Upper lobe of right lung (tissue), 1 donor: ENCODE measurements at places on chromosomes 5 and 9. TPM values are rescaled to one million over a fixed set of nuclear protein-coding genes. Genes with fewer than 3 reads are reported as not detected.

Gene KIF4B
- total RNA-seq, result 0.17 TPM

Gene PCDHGC4
- total RNA-seq, result 1.8 TPM

Gene ADAMTSL1
- total RNA-seq, result 7.3 TPM

Gene FRRS1L
- total RNA-seq, result 0.09 TPM

Gene OR1J2
- total RNA-seq, result not detected

Gene RAI14
- total RNA-seq, result 79.6 TPM

Gene PPP2R2B
- total RNA-seq, result 1.2 TPM

Gene SPAG8
- total RNA-seq, result 2.8 TPM

Gene MSH3
- total RNA-seq, result 13.7 TPM

Gene CCNH
- total RNA-seq, result 50.4 TPM

Gene GLRA1
- total RNA-seq, result not detected

Gene GFRA3
- total RNA-seq, result 0.90 TPM

Gene PCDHGA4
- total RNA-seq, result 3.9 TPM

Gene UBE2QL1
- not detected for total RNA-seq

GRCh38 chr5:121489972-121490371, 361.7 kb upstream of the FTMT start:
- DNase-seq, result no peak

DNA sequence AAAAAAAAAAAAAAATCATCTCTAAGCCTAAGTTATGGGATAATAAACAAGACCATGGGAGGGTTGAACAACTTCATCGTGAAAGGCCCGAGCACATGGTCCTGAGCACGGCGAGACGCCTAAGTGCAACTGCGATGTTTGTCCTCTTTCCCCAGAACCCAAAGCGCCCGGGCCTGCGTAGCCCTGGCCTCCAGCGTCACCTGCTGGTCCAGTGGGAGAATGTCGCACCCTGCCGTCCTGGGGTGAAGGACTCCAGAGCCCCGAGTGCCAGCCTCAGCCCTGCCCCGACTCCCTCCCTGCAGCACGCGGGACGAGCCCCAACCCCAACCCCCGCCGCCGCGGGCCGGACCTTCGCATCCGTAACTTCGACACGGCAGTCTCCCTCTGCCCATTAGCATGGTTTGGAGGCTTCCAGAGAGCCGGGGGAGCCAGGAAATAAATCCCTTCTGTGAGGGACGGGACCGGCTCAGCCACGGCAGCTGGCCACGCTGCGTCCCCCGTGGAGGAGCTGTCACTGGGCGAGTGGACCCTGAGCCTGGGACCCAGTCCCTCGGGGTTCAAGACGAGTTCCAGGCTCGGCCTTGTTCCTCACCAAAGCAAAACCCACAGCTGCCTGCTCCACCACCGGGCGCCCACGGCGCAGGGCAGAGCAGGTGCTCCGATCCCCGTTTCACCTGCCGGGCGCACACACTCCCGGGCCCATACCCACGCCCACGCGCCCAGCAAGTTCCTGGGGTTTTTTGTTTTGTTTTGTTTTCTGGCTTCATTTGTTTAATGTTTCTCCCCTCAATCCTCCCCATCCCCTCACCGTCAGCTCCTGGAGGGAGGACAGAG, 132.5 kb upstream of the HAND1 start:
- peak; percentile 89 for DNase-seq

- no peak for DNase-seq
Observed at GRCh38 chr5:67315082-67315989, 118.7 kb upstream of the CD180 start.

- peak; percentile 55 for DNase-seq
Observed at GRCh38 chr5:134003064-134003816, 1.5 kb downstream of the VDAC1 start.

GRCh38 chr5:23405316-23406068, 101.9 kb upstream of the PRDM9 start:
- no peak for DNase-seq

- DNase-seq, result no peak
Observed at GRCh38 chr9:34974664-34975063, 14.9 kb upstream of the DNAJB5 start.

DNA sequence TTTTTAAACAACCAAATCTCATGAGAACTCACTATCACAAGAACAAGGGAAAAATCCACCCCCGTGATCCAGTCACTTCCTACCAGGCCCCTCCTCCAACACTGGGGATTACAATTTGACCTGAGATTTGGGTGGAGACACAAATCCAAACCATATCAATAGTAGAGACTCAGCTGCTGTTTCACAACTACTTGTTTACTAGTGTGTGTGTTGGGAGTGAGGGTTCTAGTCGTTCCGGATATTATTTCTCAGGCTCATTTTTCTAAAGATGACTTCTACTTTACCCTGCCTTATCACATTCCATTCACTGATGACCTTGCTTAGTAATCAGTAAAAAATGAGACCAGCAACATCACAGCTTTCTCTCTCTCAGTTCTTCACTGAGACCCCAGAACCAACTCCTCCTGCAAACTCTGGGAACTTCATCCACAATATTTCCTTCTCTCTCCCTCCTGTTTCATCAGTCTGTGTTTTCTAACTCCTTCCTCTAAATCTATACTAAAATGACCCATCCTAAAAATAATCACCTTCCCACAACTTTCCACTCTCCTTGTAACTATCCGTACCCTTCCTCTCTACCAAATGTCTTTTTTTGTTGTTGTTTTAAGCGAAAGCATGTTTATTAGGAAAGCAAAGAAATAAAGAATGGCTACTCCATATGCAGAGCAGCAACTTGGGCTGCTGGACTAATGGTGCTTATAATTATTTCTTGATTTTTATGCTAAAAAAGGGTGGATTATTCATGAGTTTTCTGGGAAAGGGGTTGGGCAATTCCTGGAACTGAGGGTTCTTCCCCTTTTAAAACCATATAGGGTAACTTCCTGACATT, 121.5 kb upstream of the SPRY4 start:
- DNase-seq, result no peak

DNA sequence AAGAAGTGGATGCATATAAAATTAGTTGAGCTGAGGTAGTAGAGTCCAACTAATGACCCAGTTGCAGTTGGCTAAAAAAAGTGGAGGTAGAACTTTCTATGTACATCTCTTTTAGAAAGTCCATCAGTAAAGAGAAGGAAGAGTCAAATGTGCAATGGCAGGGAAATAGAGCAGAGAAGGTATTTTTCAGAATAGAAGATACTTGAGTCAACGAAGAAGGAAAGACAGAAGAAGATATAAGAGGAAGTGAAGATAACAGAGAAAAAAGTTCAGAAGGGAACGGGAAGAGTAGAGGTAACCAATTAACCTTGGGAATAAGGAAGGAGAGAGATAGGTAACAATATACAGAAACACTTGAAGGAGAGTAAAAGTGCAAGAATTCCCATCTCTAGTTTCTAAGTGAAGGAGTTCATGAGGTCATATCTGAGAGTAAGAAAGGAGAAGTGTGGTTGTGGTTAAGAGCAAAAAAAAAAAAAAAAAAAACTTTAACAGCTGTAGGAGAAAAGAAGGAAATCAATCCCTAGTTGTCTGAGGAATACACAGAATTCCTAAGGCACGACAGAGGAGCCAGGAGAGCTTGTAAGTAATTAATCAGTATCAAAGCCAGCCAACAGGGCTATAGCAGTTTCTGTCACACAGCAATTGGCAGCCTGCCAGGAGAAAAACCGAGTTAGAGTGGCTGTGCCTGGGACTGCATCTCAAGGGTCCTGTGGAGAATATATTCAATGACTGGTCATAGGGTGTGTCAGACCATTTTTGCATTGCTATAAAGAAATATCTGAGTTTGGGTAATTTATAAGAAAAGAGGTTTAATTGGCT, 61.0 kb downstream of the ARL15 start:
- no peak for DNase-seq

- DNase-seq, result no peak
Observed at GRCh38 chr9:84708400-84708799, 38.9 kb downstream of the NTRK2 start.

DNA sequence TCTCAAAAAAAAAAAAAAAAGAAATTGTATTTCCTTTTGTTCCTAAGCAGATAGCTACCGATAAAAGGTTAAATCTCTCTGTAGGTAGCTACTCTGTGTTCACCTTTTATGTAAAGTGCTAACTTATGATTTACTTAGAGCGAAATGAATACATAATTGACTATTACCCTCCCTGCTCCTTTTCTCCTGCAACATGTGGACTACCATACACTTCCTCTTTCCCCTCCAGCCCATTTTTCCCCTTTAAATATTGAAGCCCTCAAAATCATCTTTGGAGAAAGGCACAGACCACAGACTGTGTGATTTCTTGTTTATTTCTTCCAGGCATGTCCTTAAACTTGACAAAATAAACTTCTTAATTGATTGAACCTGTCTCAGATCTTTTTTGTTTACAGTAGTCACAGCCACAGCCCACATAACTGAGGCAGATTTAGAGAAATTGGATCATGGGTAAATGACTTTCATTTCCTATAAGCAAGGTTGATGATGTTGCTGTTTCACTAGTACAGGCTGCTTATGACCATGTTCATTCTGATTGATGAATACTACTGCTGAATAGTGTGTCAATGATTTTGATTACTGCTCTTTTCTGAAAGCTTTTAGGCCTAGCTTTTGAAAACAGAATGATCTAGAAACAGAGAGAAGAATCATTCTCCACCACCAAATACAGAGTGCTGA, 59.2 kb downstream of the PHAX start:
- no peak for DNase-seq

DNA sequence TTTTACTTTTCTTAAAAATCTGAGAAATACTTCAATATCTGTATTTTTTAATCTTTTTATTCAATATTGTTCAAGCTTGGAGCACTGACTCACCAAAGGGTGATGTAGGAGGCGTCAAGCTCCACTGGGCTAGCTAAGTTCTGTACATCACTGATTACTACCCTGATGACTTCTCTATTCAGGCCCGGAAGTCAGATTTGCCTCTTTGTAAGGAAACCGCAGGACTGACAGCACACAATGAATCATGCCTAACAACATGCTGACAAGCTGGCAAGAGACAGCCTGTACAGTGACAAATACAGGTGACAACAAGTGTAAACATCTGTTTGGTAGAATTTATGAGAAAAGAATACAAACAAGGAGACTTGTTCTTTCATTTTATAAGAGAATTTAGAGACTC, 627.9 kb upstream of the RORB start:
- no peak for DNase-seq

GRCh38 chr5:71582945-71583584, 4.1 kb upstream of the MCCC2 start:
- DNase-seq, result no peak

GRCh38 chr9:82538634-82539033, 524.3 kb downstream of the RASEF start:
- DNase-seq, result no peak

- no peak for DNase-seq
Observed at GRCh38 chr5:130496215-130496614, 592.0 kb downstream of the CHSY3 start.

DNA sequence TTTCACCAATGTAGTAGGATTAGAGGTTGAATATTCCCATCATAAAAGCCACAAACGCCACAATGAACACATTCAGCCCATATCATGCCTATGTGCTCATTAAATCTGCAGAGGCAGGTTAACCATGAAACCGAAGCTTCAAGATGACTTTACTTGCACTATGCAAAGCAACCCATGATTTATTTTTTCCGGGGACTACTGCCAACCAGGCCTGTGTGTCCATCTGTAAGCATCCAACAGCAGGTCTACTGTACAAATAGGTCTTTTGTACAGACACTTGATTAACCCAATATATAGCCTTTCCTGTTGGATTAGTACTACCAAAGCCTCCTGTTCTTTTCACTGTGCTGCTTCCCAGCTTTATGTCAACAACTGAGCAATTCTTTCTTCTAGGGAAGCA, 104.9 kb upstream of the CDH10 start:
- no peak for DNase-seq

GRCh38 chr5:16418471-16418922, 47.1 kb downstream of the ZNF622 start:
- no peak for DNase-seq

DNA sequence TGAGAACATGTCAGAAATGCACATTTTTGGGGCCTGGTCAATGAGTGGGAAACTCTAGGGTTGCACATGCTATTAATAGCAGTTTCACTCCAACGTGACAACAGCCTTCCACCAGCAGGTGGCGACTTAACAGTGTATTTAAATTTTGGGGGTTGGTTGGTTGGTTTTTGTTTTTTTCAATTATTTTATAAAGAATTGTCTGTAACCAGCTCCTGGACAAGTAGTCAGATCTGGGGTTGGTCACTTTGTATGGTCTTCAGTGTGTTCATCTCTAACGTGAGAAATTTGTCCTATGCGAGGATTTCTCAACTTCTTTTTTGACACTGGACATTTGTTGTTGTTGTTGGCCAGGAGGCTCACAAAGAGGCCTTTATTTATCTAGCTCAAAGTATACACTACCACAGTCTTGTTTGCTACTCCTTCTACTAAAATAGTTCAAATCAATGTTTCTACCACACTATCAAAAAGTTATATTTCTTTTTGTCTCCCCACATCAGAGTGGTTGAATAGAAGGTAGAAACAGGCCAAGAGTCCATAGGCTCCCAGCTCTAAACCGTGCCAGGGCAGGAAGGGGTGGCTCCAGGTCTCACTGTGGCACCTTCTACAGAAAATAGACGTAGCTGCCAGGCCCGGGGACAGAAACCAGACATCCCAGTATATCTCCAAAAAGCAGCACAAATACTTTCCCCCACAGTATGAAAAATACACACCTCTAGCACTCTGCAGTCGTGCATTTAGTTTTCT, 110.4 kb downstream of the TRPM6 start:
- DNase-seq, result peak; percentile 70

DNA sequence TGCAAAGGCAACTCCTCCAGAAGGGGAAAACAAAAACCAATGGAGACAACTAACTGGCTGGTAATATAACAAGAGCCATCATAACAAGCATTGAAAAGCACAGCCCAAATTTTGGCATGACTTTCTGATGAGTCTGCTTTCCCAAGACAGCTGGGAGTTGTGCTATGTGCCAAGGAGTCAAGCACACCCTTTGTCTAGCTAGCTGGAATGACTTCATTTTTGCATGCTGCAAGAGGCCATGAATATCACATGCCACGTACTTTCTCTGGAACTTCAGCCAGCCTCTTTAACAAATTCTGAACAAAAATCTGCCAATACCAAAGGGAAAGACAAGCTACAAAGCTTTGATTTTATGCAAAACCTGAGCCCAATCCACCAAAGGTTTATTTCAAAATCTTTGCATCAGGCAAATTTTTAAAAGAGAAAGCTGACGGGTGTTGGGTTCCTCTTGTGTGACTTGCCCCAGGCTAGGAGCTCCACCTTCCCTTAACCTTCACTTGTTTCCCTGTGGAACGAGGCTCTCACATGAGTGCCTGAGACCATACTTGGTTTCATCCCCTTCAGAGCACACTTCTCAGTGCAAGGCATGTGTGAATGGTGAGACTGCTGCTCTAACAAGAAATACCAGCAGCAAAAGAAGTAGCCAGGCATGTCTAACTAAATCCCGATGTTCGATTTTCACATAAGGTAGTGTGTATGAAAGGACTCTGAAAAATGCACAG, 47.3 kb downstream of the S1PR3 start:
- DNase-seq, result no peak

DNA sequence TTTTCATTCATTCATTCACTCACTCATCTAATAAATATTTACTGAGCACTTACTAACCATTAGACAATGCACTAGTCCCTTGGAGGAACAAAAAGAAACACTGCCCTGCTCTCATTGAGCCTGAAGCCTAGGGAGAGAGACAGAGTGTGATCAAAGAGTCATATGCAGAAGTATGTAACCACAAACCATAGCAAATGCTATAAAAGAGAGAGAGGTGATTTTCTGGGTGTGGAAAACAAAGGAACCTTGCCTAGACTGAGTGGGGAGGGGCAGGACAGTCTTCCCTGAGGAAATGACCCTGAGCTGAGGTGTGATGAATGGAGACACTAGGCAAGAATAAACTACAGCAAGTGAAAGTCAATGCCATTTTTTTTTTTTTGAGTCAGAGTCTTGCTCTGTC, 10.8 kb upstream of the ADRA1B start:
- DNase-seq, result no peak
